ENCODE measurements at places on chromosomes 12 and 14.

DNA sequence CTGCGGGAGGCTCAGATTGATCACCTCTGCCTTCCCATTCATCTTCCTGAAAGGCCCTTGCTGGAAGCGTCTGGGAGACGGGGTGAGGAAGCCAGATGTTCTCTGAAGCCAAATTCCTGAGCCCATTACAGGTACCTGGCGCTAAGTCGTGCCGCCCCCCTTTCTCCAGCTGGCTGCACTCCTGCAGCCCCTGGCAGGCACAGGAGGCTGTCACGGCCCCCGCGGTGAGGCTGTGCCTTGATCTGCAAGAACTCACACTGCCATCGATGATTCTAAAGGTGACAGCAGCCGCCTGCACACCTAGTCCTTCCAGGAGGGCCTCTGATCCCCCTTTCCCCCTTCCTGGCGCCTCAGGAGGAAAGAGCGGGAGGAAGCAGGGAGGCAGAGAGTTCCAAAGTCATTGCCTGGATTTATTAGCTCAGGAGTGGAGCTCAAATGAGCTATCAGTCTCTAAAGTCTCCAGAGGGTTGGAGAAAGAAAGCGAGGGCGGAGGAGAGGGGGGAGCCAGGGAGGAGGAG is 106.9 kb downstream of the RFLNA start:
- no peak for DNase-seq

GRCh38 chr12:10749700-10750384 is 26.7 kb upstream of the YBX3 start:
- DNase-seq = peak; percentile 41

- DNase-seq = no peak
Observed at GRCh38 chr12:52655720-52656124, 3.7 kb upstream of the KRT2 start.

- no peak for DNase-seq
Observed at GRCh38 chr14:65599375-65599774, 186.8 kb downstream of the FUT8 start.

DNA sequence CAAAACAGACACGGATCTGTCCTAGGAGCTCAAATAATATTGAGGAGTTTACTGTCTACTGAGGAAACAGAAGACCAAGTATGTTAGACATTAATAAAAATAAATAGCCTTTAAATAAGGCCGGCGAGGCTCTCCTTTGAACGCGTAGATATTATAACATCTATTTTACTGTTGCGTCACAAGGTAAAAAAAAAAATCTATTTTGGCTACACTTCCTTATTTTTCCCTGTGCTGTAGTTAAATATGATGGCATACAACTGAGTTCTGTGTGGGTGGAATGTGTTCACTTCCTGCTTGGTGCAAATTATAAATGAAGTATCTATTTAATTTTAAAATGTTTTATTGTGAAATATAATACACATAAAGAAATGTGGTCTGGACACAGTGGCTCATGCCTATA is 17.2 kb upstream of the RAD52 start:
- DNase-seq = no peak

- DNase-seq = peak; percentile 87
Observed at GRCh38 chr12:4269279-4269991, 4.1 kb upstream of the CCND2 start.

GRCh38 chr14:72906879-72907278 is 13.0 kb upstream of the DPF3 start:
- DNase-seq = no peak

DNA sequence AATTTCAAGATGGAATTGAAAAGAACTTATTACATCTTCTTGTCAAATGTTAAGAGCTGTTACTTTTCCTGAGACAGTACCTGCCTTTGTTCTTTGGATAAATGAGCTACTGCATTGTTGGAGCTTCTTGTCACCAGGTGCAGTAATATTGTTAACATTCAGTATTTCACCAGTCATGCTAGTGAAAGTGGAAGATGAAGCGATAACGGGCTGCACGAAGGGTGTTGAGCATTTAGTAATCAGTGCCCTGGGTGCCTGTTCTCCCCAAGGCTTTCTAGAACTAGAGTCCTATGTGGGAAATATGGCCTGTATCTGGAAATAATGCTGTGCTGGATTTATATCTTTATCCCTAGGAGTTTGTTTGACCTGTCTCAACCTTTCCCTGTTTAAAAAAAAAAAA is 83.2 kb downstream of the PPP2R5C start:
- no peak for DNase-seq

DNA sequence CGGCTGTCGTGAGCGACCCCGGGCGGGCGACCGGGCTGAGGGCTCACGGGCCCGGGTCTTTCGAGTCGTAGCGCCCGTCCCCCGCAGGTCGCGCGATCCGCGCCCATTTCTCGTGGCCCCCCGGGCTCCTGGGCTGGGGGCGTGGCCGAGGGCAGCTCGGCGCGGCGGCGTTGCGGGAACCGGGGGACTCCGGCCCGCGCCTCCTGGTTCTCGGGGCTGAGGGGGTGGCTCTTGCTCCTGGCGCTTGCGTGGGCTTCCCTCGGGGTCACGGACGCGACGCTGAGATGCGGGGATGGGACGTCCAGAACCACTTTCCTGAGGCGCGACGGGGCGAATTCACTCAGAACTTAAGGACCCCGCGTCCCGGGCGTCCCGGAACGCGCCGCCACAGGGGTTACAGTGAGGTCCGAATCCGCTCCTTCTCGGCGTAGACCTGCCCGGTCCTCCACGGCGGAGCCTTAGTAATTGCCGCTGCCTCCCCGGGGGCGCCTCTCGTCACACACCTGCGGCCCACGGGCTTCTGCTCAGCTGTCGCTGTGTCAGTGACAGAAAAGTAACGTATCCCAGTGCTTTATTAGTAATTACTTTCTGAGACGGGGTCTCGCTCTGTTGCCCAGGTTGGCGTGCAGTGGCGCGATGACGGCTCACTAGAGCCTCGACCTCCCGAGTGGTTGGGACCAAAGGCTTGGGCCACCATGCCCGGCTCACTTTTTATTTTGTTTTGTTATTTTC is 606 bp downstream of the EP400 start:
- no peak for DNase-seq

DNA sequence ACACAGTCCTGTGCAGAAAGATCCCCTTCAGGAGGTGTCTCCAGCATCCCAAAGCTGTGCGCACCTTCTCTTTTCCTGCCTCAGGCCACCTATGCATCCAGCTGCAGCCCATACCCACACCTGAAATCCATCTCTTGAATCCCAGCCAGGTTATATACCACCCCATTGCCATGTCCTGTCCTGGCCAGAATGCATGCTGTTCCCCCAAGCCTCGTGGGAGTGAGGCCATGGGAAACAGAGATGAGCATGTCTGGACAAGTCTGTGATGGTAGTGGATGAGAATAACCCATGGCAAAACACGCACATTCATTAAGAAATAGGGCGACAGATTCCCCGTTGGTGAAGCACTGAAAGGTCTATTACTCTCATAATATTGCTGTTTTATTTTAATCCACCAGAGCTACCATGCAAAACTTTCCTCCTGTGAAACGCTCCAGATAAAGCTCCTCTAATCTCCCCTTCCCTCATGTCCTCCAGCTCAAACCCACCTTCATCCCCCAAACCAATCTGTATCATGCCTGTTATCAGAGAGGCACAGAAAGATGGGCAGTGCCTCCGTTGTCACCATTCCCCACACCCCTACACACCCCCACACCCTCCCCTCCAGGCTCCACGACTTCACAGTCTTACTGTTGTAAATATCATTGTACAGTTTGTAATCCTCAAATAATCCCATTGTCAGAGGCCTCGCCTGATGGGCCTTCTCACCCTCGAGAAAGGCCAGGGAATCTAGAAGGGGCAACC is 97.5 kb upstream of the FKBP4 start:
- no peak for DNase-seq

GRCh38 chr12:49793620-49794019 is 34.6 kb downstream of the NCKAP5L start:
- DNase-seq = no peak

DNA sequence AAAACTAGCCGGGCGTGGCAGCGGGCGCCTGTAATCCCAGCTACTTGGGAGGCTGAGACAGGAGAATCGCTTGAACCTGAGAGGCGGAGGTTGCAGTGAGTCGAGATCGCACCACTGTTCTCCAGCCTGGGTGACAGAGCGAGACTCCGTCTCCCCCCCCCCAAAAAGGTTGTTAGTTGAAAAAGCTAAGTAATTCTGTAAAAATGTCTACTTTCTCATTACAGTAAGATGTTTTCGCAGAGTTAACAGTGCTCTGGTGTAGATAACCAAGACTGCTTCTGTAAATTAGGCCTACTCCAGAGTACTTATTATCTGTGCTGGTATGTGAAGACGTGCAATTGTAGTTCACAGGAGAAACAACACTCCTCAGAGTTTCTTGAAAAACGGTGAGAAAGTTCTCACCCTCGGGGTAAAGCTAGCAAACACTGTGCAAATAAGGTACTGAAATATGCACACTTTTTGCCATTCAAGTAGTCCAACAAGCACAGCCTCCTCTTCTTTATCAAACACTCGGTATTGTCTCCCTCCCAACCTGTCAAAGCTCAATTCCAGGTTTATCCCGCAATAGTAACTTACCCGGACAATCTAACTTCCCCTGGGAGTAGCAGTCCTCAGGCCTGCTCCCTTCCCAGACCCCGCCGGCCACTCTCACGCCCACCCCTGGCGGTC is 974 bp downstream of the BTBD7 start:
- DNase-seq = no peak

GRCh38 chr12:45234139-45234865 is 18.4 kb downstream of the ANO6 start:
- DNase-seq = no peak

DNA sequence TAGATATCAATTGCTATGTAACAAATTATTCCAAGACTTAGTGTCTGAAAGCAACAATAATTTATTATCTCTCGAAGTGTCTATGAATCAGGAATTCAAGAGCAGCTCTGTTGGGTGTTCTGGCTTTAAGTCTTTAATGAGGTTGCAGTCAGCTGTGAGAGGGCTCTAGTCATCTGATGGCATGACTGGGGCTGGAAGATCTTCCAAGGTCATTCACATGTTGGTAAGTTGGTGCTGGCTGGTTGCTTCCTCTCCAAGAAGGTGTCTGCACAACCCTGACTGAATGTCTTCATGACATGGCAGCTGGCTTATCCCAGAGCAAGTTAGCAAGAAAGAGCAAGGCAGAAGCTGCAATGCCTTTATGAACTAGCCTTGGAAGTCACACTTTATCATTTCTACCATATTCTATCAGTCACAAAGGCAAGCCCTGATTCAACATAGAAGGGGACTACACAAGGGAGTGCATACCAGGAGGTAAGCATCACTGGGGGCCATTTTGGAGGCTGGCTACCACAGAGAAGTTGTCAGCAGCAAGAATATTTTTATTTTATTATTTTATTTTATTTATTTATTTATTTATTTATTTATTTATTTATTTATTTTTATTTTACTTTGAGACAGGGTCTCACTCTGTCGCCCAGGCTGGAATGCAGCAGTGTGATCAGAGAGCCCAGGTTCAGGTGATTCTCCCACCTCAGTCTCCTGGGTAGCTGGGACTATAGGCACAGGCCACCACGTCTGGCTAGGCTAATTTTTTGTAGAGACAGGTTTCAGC is 7.6 kb upstream of the SLC38A2 start:
- DNase-seq = no peak

GRCh38 chr12:31899109-31899508 is 60.1 kb upstream of the RESF1 start:
- no peak for DNase-seq

DNA sequence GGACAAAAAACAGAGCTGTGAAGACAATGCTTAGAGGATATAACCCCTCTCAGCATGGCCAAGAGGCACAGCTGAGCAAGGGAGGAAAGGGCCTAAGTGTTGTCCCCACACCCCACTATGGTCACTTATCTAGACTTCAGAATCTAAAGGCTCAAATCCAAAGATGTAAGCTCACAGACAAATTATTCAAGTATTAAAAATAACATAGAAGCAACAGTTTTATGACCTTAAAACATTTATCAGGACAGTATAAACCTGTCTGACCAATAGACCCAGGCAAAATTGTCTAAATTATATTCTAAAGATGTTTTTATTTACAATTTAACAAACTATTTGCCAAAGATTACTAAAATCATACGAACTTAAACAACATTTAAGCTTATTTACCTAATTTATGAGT is 28.1 kb upstream of the PRICKLE1 start:
- DNase-seq = no peak

DNA sequence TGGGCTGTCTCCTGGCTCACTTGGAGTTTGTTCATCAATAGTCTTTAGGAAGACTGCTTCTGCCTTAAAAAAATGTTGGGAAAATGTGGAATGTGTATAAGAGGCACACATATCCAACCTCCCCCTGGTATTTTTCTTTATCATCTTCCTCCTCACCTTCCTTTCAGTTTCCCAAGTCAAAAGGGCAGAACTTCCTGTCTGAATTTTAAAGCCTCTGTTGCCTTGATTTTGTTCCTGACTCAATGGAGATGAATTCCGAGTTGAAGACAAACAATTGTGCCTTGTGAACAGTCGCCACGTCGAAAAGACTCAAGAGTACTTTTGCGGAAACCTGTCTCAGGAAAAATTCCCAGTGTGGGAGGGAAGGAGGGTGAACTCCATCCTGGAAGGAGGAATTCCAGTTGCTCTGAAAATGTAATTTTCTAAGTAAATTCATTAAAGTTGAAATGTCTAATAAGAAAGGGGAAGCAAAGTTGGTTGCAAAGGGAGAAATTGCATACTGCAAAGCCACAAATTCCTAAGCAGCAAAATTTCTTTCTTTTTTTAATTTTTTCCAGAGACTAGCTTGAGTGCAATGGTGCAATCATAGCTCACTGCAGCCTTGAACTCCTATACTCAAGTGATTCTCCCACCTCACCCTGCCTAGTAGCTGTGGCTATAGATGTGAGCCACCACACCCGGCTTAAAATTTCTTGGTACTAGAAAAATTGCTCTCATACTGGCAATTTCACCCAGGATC is 50.2 kb upstream of the ELK3 start:
- no peak for DNase-seq

GRCh38 chr14:61183196-61183885 is 97.8 kb downstream of the TMEM30B start:
- DNase-seq = no peak

DNA sequence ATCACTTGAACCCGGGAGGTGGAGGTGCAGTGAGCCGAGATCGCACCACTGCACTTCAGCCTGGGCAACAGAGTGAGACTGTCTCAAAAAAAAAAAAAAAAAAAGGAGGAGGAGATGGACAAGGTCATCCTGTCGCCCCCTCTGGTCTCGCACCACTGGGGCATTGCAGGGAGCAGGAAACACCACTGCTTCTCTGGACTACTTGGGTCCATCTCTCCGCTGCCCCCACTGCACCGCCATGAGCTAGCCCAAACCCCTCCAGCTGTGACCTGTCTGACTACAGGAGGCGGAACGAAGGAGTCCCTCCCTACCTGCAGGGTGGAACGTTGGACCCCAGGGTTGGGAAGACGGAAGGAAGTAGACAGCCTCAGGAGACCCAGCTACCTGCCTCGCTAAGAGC is 18.2 kb upstream of the FAM222A start:
- no peak for DNase-seq

Measured in stimulated activated CD8-positive, alpha-beta memory T cell treated with anti-CD3 and anti-CD28 coated beads, Interleukin-4, amount 100 ng/mL, for 1 hour (primary cell).